ENCODE measurements at places on chromosomes 5 and 9.
A peak's percentile ranks its signal among the peaks of the same experiment; 100 is the strongest.

GRCh38 chr5:6401410-6401809, 23.1 kb upstream of the MED10 start:
- DNase-seq, result no peak

DNA sequence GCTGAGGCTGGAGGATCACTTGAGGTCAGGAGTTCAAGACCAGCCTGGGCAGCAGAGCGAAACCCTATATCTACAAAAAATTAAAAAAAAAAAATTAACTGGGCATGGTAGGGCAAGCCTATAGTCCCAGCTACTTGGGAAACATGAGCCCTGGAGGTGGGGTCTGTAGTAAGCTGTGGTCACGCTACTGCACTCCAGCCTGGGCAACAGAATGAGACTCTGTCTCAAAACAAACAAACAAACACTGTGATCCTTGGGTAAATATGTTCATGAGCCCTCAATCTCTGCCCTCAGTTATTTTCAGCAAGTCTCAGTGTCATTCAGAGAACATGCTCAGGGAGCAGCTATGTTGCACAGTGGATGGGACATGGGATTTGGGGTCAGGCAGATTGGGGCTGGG, 76.2 kb downstream of the PTTG1 start:
- DNase-seq, result no peak

GRCh38 chr5:14440223-14440581, 141.4 kb upstream of the OTULINL start:
- no peak for DNase-seq

- peak; percentile 30 for DNase-seq
Observed at GRCh38 chr5:78972654-78973428, 12.3 kb downstream of the ARSB start.

DNA sequence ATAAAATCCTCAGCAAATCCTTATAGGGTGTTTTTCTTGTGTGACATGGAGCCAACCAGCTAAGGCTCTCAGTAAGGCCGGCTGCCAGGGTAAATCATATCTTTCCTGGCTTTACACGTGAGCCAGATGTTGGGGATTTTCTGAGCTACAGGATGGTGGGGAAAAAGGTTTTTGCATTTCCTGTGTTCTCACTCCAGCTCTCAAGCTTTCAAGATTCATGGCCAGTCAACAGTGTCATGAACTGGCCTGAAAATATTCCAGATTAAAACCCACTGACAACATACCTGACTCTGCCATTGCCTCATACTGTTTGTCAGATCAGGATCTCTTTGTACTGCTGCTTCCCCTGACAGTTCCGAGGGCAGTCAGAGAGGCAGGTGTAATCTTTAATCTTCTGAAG, 306.9 kb downstream of the GLIS3 start:
- DNase-seq, result no peak

- DNase-seq, result no peak
Observed at GRCh38 chr5:179834120-179834519, 13.4 kb downstream of the SQSTM1 start.

GRCh38 chr9:134648701-134649530, 7.3 kb downstream of the COL5A1 start:
- DNase-seq, result peak; percentile 11

DNA sequence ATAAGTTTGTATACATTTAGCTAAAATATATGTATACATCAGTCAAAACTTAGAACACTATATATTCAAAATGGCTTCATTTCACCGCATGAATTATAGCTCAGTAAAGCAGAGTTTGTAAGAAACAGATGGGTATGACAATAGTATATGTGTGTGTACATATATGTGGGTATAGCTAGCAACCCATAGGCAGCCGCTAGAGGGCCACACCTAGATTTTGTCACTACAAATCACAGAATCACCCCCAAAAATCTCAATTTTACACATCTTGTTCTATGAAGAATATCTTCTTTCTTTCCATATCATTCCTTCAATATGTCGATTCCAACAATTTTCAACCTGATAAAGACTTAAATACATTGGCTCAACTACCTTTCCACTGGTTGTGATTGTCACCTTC, 357.8 kb upstream of the CCNG1 start:
- DNase-seq, result no peak

- DNase-seq, result no peak
Observed at GRCh38 chr9:88742483-88742882, 207.5 kb downstream of the NXNL2 start.

DNA sequence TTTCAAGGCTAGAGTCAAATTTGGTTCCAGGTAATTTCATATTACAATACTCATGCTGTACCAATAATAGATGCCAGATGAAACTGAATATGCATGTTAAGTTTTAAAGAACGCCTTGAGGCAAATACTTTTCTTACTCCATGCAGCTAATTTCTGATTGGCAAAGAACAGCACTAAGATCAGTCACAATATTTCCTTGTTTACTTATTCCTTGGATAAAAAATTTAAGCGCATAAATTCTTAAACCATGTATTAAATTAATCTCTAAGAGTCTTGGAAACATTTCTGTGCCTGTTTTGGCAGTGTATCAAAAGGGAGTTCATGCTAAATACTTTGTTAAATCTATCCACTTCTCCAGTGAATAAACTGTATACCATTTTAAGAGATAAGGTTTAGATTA, 173.5 kb downstream of the SLC12A2 start:
- no peak for DNase-seq

GRCh38 chr5:148221508-148221907, 16.8 kb upstream of the MARCOL start:
- DNase-seq, result no peak

DNA sequence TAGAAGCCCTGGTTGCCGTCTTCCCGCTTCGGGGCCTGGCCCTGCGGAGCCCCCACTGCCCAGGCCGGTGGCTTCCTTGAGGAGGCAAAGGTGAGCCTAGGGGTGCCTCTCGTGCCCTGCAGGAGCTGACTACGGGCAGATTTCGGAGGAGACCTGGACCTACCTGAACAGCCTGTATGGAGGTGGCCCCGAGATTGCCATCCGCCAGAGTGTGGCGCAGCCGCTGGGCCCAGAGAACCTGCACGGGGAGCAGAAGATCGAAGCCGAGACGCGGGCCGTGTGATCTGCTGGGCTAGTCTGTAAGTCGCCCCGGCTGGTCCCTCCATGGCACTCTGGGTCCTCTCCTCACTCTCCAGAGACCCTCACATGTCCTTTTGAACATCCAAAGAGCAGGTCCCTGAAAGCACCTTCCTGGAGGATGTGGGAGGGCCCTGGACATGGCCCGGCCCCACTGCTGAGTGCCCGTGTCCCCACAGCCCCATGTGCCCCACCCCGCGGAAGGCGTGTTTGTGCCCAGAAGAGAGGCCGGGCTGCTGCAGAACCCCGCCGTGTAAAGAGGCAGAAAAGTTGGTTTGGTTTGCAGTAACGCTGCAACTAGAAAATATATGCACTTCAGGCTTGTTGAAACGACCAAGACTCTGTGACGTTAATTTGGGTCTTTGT, 44.9 kb downstream of the USP20 start:
- DNase-seq, result no peak

GRCh38 chr5:59300930-59301329, 592.6 kb downstream of the PDE4D start:
- DNase-seq, result no peak

DNA sequence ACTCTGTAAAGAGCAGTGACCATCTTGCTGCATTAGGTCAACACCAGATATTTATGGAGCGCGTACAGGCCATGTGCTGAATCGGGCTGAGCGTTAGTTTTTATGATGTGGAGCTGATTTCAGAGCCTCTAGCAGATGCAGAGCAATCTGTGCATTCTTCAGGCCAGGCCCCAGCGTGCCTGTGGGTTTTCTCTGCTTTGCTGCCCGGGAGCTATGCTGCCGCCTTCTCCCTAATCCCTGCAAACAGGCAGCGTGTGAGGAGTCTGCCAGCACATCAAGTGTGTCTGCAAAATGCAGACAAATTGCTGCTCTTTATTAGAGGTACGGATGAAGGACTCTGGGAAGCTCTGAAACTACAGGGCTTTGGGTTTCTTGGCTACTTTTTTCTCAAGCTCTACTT, 170.0 kb downstream of the NTRK2 start:
- DNase-seq, result no peak

GRCh38 chr9:444528-444927, 229.9 kb downstream of the DOCK8 start:
- no peak for DNase-seq

GRCh38 chr9:86039991-86040860, 59.1 kb downstream of the GOLM1 start:
- DNase-seq, result no peak

- DNase-seq, result no peak
Observed at GRCh38 chr5:41203033-41203432, 10.3 kb downstream of the C6 start.

DNA sequence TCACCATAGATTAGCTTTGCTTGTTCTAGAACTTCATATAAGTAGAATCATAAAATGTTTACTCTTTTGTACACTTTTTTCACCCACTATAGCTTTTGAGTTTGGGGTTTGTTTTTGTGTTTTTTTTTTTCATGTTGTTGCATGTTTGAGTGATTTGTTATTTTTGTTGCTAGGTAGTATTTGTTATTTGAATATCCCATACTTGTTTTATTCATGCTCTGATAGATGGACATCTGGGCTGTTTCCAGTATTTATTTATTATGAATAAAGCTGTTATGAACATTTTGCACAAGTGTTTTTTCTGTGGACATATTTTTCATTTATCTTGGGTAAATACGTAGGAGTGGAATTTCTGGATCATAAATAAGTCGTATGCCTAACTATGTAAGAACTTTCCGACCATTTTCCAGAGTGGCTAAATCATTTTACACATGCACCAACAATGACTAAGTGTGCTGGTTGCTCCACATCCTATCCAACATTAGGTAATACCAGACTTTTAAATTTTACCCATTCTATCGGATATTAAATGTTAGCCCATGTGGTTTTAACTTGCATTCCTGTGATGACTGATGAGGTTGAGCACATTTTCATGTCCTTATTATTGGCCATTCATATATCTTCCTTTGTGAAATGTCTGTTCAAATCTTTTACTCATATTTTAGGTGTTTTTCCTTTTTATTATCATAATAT, 69.1 kb upstream of the NR4A3 start:
- no peak for DNase-seq

DNA sequence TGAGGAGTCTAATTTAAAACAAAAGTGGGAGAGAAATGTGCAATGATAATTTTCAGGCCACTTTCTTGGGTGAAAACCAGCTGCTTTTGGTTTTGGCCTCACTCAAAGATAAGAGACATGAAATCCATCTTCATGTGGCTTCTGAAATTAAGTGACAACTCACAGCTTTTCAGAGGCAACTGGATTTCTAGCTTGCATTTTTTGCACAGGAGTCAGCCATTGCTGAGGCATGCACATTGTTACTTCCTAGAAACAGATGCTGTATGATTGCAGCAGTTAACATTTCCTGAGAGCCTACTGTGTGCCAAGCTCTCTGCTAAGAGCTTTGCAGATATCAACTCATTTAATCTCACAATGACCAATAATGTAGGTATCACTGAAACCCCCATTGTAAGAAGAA, 562.6 kb downstream of the NR2F1-AS1 start:
- no peak for DNase-seq

DNA sequence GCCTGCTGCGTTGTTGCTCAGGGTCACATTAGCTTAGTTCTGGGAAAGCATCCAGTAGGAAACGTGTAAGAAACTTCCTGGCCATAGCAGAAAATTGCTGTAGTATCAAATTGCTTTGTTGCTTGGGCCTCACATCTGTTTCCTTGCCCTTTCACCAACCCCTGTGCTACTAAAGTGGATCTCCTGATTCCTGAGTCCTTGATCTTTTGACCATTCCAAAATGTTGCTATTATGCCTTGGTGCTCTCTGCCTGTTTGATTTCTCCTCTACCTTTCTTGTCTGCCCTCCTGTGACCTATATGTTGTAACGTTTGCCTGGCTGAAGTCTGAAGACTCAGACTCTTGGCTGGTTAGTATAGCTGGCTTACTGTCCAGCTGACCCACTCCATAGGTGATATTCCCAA, 350.5 kb downstream of the ADGRV1 start:
- DNase-seq, result no peak

DNA sequence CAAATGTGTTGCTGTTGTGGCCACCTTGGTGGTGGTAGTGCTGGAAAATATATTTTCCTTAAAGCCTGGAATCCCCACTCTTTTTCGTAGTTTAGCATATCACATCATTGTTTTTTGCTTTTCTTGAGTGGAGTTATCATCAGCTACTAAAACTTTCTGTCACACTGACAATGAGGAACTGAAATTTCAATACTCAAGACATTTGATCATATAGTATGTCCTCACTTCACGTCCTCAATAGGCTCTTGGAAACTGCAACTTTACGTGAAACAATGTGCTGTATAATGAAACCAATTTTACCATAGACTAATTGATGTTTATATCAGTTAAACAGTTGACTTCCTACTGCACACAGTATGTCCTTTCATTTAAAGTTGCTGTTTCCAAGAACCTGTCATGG, 265.8 kb downstream of the ADGRV1 start:
- DNase-seq, result no peak

- no peak for DNase-seq
Observed at GRCh38 chr9:12784461-12785259, 9.8 kb downstream of the LURAP1L start.

- no peak for DNase-seq
Observed at GRCh38 chr5:54700986-54701578, 183.5 kb downstream of the SNX18 start.

DNA sequence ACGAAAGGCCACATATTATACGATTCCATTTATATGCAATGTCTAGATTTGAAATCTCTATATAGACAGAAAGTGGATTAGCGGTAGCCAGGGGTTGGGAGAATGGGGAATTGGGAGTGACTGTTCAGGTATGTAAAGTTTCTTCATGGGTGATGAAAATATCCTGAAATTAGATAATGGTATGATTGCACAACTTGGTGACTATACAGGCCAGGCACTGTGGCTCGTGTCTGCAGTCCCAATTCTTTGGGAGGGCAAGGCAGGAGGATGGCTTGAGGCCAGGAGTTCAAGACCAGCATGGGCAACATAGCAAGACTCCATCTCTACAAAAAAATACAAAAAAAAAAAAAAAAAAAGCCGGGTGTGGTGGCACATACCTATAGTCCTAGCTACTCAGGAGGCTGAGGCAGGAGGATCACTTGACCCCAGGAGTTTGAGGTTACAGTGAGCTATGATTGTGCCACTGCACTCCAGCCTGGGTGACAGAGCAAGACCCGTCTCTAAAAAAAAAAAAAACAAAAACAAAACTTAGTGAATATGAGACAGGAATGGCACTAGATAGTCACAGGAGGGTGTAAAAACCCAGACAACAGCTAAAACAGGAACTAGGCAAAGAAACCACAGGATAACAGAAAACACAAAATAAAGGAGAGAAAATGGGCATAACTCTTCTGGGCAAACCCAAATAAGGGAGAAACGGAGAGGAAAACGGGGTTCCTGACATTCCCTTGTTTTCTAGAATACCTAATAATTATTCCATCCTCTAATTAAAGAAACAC, 72.1 kb upstream of the ZNF618 start:
- no peak for DNase-seq

GRCh38 chr9:89358376-89358916, 40.1 kb downstream of the SECISBP2 start:
- no peak for DNase-seq

- DNase-seq, result no peak
Observed at GRCh38 chr9:32551276-32552051, 663 bp upstream of the SMIM27 start.

All from left ventricle myocardium inferior (tissue), 1 donor.